ENCODE measurements at places on chromosomes 5 and 9.
A peak's percentile ranks its signal among the peaks of the same experiment; 100 is the strongest.

GRCh38 chr5:123578390-123578789, 66.4 kb downstream of the CSNK1G3 start:
- no peak for DNase-seq

DNA sequence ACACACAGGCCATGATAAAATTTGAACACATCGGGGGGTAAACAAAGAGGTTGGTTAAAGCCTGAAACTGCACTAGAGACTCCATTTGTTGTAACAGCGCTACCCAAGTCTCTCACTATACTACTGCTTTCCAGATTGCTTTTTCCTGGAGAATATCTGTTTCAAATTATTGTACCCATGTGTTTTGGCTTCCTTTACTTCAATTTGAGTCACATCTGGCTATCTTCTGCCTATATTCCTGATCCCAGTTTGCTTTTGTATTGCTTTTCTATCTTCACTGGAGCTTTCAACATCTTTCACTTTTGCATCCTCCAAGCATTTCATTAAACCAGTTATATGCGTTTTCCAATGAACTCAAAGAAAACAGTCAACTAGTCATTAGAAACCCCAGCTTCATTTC, 404.7 kb downstream of the MLLT3 start:
- no peak for DNase-seq

GRCh38 chr5:71828291-71829040, 109.4 kb downstream of the CARTPT start:
- DNase-seq = no peak

DNA sequence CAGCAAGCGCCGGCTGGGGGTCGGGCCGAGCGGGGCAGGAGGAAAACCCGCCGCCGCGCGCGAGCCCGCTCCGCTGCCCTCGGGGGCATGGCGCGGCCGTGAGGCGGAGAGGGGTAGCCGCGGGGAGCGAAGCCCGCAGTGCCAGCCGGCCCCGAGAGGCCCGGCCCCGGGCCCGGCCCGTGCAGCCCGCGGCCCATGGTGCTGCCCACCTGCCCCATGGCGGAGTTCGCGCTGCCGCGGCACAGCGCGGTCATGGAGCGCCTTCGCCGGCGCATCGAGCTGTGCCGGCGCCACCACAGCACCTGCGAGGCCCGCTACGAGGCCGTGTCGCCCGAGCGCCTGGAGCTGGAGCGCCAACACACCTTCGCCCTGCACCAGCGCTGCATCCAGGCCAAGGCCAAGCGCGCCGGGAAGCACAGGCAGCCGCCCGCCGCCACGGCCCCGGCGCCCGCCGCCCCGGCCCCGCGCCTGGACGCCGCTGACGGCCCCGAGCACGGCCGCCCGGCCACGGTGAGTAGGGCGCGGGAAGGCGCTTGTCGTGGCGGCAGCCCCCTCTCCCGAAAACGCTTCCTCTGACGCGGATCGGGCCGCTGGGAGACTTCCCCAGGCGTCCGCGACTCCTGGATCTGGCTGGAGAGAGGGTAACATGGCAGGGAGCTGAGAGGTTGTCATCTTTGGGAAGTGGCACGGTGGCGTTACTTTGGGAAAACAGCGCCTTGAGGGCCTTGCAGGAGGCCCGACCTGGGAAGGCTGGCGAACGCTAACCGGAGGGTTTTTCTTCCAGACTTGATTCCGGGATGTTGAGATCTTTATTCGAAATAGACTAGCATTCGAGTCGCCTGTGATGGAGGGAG, 523 bp downstream of the MAML1 start:
- peak; percentile 59 for DNase-seq

DNA sequence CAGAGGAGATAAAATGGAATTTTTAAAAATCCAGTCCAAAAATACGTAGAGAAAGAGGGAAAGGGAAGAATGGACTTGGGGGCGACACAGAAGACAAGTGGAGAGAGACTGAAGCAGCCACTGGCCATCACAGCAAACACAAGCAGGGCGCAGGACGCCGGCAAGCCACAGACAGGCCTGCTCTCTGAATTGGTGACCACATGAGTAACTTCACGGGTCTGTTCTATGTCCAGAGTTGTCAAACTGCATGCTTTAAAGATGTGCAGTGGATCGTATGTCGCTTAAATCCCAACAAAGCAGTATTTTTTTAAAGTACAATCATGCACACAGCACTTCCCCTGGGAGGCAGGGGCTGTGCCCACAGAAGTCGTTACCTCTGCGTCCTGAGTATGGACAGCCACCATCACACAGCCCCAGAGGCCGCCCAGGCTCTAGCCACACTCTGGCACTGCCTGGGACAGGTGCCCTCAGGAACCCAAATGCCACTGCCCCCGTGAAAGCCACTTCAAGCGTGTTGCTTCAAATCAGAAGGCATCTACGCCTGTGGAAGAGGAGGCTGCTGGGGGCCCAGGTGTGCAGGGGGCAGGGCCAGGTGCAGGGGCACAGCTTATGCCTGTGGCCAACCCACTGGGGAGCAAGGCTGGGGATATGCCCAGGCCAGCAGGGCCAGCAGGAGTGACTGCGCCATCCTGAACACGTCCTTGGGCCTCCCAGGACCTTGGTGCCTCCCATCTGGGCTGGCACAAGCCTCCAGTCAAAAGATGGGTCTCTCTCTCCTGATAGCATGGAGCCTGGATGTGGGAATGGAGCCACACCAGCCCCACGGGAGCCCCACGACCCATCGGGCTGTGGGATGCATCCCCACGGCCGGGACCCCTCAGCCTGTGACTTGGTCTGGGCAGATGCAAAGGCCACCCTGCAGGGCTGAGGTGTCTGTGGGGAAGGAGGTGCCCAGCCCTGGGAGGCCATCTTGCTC, 5.9 kb upstream of the LRRC14B start:
- no peak for DNase-seq

GRCh38 chr5:402615-403359, 40.2 kb upstream of the EXOC3 start:
- DNase-seq = no peak

DNA sequence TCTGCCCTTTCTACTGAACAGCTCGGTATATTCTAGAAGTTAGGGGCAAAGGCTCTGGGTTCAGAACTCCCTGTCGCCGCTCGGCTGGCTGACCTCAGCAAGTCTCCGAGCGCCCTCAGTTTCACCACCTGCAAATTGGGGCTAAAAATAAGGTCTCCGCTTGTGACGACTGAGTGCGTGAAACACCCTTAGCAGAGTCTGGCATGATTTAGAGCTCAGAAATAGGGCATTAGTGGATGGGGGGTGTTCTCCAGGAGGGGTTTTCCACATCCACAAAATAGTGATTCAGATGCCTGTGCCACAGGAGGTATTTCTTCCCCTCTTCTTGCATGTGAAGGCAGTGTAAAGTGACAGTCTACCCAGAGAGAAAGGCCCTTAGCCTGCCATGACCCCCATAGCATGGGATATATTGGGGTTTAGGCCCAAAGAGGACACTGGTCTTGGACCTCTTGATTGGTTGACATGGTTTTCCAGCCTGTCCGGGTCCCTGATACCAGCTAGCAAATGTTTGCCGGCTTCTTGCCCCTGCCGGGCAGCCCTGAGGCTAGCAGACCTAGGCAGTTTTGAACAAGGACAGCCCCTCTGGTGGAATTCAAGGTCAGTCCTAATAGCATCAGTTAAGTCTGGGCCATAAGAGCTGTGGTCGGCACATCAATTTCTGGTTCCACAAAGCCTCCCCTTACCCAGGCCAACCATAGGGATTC, 1.4 kb downstream of the ERGIC1 start:
- DNase-seq = no peak

- DNase-seq = no peak
Observed at GRCh38 chr9:7303907-7304626, 495.5 kb downstream of the DMAC1 start.

DNA sequence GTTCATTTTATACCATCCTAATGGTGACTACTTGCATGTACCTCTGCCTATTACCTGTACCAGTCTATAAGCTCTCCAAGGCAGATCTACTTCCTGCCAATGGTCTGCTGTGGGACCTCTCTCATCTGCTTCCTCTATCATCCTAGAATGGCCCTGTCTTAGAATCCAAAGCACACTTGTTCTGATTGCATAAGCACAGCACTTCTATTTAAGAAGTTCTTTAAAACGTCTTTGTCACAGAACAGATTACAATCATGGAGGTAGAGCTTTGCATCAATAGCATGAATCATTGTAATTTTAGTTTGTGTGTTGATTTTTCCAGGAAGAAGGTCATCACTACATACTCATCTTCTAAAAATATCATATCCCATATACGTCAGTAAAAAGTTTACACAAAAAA, 131.8 kb upstream of the ACOT12 start:
- no peak for DNase-seq

GRCh38 chr5:52743012-52743411, 44.7 kb upstream of the ITGA1 start:
- no peak for DNase-seq

DNA sequence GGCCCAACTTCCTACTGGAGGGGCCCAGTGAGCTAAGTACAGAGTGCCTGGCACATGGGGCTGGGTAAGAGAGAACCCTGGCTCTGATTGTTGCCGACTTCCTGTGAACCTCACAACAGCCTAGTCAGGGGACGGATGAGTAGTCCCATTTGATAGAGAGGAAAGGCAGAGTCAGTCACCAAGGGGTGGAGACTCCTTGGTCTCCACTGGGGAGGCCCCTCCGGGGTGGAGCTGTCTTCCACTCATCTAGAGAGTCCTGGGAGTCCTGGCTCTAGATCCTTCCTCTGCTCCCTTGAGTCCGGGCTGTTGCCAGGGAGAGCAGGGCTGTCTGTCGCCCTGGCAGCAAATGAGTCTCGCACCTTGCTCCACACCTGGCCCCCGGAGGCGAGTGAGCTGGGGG, 8.0 kb downstream of the GRK6 start:
- DNase-seq = no peak

- peak; percentile 67 for DNase-seq
Observed at GRCh38 chr5:146825033-146825432, 53.5 kb downstream of the PPP2R2B start.

- no peak for DNase-seq
Observed at GRCh38 chr9:134622896-134623257, 18.7 kb upstream of the COL5A1 start.

DNA sequence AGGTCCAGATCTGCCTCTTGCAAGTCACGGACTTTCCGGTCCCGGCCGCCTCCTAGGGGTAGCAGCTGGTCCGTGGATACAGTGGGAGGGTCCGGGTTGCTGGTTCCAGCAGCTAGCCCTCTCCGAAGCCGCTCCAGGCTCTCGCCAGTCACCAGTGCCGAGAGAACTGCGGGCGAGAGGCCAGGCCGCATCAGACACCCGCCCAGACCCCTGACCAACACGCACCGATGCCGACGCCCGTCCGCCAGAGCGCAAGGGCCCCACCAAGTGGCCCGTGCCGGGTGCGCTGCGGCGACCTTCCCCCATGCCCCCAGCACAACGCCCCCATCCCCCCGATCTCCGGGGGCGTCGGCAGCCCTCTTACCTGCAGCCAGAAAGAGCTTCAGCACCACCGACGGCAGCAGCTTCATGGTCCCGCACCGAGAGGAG, 470 bp downstream of the HBEGF start:
- peak; percentile 63 for DNase-seq

DNA sequence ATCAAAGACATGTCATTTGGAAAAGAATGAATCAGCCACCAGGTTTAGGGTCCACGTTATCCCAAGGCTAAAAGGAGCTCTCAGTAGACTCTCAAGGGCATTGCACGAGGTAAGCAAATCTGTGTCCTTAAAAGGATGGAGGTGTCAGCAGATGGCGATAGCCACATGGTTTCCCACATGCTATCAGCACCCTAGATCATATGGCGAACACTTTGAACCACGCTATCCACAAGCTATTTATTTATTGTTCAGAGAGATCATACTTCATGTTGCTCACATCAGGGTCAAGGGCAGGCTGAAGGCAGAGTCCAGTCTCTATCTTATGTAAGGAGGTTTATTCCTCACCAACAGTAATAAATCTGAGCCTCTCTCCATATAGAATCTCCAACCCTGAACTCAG, 43.7 kb downstream of the CDH6 start:
- peak; percentile 45 for DNase-seq

DNA sequence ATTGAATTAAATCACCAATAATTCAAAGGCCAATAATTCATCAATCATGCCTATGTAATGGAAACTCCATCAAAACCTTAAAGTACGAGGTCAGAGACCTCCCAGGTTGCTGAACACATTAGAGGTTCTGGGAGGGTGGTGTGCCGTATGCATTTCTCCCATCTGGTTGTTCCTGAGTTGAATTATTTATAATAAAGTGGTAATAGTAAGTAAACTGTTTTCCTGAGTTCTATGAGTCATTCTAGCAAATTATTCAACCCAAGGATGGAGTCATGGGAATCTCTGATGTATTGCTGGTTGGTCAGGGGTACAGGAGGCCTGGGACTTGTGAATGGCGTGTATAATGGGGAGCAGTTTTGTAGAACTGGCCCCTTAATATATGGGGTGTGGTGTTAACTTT, 191.7 kb downstream of the CARTPT start:
- DNase-seq = no peak

DNA sequence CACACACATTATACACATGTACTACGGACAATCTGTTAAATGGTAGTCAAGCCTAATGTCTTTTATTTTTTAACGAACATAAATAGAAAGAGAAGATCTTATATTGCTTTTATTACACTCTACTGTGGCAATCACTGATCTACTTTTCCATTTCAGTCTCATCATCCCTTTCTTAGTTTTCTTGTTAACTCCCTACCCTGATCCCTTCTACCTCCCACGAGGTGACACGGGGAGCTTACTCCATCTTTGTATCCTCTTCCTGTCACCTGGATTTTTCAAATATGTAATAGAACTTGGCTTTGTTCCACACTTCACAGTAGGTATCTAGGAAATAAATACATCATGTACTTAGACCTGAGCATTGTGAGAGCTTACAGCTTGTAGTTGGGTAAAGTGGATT, 211.0 kb downstream of the PIK3R1 start:
- no peak for DNase-seq

- DNase-seq = no peak
Observed at GRCh38 chr9:22060831-22061383, 51.8 kb upstream of the CDKN2B start.

DNA sequence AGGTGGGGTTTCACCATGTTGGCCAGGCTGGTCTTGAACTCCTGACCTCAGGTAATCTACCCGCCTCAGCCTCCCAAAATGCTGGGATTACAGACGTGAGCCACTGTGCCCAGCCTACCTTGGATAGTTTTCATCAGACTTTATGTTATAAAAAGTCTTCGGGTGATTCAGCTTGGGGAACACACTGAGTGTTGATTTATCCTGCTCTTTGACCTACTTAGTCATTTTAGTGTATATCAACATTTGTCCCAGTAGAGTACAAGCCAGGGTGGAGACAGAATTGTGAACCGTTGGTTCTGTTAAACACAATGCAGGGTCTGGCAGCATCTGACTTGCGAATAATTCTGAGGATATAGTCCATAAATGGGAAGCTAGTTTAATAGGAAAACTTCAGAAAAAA, 39.7 kb downstream of the NFX1 start:
- no peak for DNase-seq

Measured in SJCRH30 (cell line).